ENCODE measurements at places on chromosomes 11 and 22.

- no peak for DNase-seq
Measured at GRCh38 chr11:62352355-62353336, 15.4 kb downstream of the ASRGL1 start.

GRCh38 chr11:34308049-34308912 is 49.5 kb downstream of the ABTB2 start:
- no peak for DNase-seq

DNA sequence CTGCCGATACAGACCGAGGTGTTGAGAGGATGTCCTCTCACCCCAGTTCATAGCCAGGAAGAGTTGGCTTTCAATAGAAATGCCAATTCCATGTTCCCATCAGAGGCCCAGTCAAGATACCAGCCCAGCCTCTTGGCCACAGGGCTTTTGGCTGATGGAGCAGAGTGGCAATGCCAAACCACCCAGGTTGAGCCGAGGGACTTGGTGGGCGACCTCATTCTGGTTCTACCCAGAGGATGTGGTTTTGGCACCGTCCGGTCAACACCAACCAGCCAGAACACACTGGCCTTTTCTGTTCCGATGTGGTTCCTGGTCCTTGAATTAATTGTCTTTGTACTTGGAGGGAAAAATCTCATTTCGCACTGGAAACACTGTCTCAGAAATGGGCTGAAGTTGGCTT is 60.5 kb downstream of the COMMD9 start:
- no peak for DNase-seq

- DNase-seq, result no peak
Measured at GRCh38 chr11:122096272-122097112, 19.5 kb downstream of the BLID start.

- DNase-seq, result no peak
Measured at GRCh38 chr11:79304599-79305212, 136.1 kb downstream of the TENM4 start.

- no peak for DNase-seq
Measured at GRCh38 chr11:75333807-75334140, 17.7 kb downstream of the ARRB1 start.

- DNase-seq, result no peak
Measured at GRCh38 chr11:30346068-30346688, 23.3 kb downstream of the ARL14EP start.

GRCh38 chr11:27201454-27202302 is 161.1 kb downstream of the BBOX1 start:
- no peak for DNase-seq

DNA sequence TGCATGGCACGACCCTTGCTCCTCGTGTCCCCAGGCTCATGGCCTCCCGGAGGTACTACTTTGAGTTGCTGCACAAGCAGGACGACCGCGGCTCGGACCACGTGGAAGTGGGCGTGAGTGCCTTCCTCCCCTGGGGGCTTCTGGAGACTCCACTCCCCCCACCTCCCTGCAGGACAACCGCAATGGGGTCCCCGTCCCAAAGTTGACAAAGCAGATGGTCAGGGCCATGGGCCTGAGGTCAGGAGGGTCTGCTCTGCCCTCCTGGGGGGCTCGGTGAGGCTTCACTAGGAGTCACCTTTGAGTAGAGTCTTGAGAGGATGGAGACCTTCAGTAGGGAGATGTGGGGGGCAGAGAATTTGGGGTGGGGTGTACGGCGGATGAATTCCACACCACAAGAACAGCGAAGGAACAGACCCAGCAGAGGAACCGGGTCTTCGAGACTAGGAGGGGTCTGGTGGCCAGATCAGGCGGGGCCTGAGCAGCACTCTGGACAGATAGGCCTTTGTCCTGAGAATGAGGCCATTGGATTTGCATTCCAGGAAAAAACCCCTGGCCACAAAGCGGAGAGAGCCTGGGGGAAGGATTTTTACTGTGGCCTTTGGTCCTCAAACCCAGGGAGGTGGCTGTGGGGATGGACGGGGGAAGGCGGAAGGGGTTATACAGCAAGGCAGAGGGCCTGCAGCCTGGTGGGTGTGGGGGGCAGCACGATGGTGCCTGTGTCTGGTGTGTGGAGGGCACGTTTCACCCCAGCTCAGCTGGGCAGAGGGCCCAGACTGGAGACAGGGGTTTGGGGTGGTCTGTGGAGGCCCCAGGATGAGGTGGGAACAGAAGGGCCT is 4.6 kb downstream of the B4GALNT4 start:
- no peak for DNase-seq

GRCh38 chr11:9516113-9516512 is 55.3 kb downstream of the ZNF143 start:
- DNase-seq, result no peak

GRCh38 chr11:124693142-124693541 is 19.4 kb downstream of the SPA17 start:
- DNase-seq, result no peak

GRCh38 chr22:45200860-45201511 is 37.3 kb downstream of the NUP50 start:
- no peak for DNase-seq

- no peak for DNase-seq
Measured at GRCh38 chr11:73158356-73159051, 16.4 kb upstream of the FCHSD2 start.
